ENCODE measurements at places on chromosomes 7 and 10.

DNA sequence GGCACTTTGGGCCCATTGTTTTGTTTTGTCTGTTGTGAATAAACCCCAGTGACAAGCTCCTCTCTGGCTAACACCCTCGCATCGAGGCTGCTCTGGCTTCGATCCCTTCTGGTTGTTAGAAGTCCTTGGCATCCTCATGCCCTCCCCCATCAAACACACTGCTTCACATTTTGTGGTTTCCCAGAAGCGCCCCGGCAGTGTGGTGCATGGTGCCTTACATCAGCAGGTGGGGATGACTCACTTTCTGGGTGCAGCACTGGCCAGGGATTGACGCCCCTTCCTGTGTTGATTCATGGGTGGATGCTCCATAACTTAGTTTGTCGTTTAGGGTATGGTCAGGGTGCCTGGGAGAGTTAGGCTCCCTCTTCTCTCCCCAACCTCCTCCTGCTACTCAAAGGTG lies 51.4 kb downstream of the PLPP4 start:
- H3K27me3 ChIP-seq = no peaks in the 10 kb centered on the region
- no peak overlapping the region for H3K27ac ChIP-seq
- peaks cover 17% of the 10 kb centered on the region for H3K4me1 ChIP-seq
- H3K36me3 ChIP-seq = no peaks in the 10 kb centered on the region
- no peak overlapping the region for H3K4me3 ChIP-seq

DNA sequence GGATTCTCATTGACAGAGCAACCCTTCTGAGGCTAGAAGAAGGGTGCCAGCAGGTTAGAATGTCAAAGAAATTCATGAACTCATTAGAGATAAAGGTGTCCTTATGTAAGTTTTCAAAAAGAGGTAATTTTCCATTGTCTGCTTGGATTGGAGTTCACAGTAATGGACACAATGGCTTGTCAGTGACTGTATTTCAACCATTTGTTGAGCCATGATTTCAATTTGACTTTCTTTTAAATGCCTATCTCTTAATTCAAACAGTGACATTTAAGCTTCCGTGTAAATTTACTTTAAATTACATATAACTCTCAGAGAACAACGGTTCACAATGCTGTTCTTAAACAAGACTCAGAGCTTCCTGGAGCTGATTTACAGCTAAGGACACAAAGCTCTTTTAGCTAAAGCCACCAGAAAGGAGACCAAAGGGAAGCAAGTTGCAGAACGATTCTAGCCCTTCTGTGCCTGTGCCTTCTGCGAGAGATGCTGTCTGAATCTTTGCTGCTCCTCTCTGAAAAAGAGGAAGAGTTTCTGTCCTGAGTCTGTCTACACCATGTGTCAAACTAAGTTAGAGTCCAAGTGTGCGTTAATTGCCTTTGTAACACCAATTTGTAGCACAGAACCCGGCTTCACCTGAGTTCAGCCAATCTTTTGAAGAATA lies 42.2 kb upstream of the PFKP start:
- no peak overlapping the region for H3K27ac ChIP-seq
- no peaks in the 10 kb centered on the region for H3K36me3 ChIP-seq
- no peak for DNase-seq
- H3K4me1 ChIP-seq = no peaks in the 10 kb centered on the region
- no peaks in the 10 kb centered on the region for H3K27me3 ChIP-seq

DNA sequence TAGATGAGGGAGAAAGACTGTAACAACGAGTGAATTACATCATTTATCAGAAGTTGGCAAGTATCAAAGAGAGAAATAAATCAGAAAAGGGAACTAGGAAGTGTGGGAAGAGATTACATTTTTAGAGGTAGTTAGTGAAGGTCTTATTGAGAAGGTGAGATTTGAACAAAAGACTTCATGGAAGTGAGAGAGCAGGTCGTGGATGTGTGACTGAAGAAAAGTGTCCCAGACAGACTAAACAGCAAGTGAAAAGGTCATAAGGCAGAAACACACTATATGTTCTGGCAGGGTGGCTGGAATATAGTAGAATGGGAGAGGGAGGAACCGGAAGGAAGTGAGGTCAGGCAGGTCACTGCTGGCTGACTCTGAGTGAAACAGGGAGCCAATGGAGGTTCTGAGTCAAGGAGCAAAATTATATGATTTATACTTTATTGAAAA lies 35.7 kb upstream of the RHOBTB1 start:
- H3K36me3 ChIP-seq = no peaks in the 10 kb centered on the region
- H3K4me1 ChIP-seq = no peaks in the 10 kb centered on the region
- no peak for DNase-seq
- H3K4me3 ChIP-seq = no peak overlapping the region

GRCh38 chr7:192701-193480 lies 520 bp downstream of the FAM20C start:
- H3K4me3 ChIP-seq = no peak overlapping the region
- no peaks in the 10 kb centered on the region for H3K27me3 ChIP-seq
- DNase-seq = no peak
- H3K27ac ChIP-seq = no peak overlapping the region
- no peaks in the 10 kb centered on the region for H3K36me3 ChIP-seq

GRCh38 chr7:9407816-9408215 lies 974.4 kb downstream of the NXPH1 start:
- H3K4me3 ChIP-seq = no peak overlapping the region
- no peak for DNase-seq
- no peak overlapping the region for H3K27ac ChIP-seq
- no peaks in the 10 kb centered on the region for H3K4me1 ChIP-seq
- no peaks in the 10 kb centered on the region for H3K36me3 ChIP-seq
- no peaks in the 10 kb centered on the region for H3K27me3 ChIP-seq

DNA sequence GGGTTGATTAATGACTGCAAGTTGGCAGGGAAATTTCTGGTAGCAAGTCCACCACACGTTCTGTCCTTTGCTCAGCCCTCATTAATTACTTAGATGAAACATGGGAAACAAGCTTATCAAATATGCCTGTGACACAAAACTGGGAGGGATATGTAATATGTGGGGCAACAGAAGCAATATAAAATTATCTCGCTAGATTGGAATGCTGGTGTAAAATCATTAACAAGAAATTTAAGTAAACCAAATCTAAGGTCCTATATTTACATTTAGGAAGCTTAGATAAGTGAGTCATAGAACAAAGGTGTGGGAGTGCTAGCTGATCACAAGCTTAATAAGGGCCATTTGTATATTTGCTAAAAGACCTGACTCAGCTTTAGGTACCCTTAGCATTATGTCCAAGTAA lies 23.5 kb downstream of the TRPV5 start:
- no peaks in the 10 kb centered on the region for H3K27me3 ChIP-seq
- H3K27ac ChIP-seq = no peak overlapping the region
- H3K4me1 ChIP-seq = no peaks in the 10 kb centered on the region
- H3K36me3 ChIP-seq = no peaks in the 10 kb centered on the region
- no peak overlapping the region for H3K4me3 ChIP-seq

DNA sequence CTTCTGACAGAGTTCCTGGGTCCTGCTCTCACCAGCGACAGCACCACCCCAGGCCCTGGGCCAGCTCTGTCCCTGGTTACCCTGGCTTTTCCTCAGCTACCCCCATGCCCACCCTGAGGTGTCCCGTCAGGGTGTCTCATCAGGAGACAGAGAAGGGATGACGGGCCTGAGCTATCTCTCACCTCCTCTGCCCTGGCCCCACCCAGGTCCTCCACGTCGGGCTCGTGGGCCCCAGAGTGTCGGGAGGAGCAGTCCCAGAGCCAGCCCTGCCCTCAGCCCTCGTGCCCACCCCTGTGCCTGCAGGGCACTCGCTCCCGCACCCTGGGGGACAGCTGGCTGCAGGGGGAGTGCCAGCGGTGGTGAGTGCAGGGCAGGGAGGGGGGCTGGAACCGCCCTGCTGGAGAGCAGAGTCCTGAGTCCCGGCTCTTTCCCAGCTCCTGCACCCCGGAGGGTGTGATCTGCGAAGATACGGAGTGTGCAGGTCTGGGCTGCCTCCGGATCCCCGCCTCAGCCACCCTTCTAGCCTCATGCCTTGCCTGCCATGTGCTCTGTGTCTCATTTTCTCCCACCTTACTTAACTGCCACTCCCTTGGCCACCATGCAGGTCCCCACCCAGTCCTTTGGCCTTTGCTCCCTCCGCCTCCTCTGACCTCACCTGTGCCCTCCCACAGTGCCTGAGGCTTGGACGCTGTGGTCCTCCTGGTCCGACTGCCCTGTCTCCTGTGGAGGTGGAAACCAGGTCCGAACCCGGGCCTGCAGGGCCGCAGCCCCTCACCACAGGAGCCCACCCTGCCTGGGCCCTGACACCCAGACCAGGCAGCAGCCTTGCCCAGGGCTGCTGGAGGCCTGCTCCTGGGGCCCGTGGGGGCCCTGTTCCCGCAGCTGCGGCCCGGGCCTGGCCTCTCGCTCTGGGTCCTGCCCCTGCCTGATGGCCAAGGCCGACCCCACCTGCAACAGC lies 16.7 kb upstream of the ZNF862 start:
- H3K27ac ChIP-seq = no peak overlapping the region
- no peak for DNase-seq
- no peak overlapping the region for H3K4me3 ChIP-seq
- H3K27me3 ChIP-seq = no peaks in the 10 kb centered on the region
- H3K36me3 ChIP-seq = no peaks in the 10 kb centered on the region

GRCh38 chr7:31935124-31936054 lies 134.8 kb downstream of the PDE1C start:
- H3K27ac ChIP-seq = no peak overlapping the region
- H3K4me1 ChIP-seq = no peaks in the 10 kb centered on the region
- no peak overlapping the region for H3K4me3 ChIP-seq
- H3K27me3 ChIP-seq = no peaks in the 10 kb centered on the region
- DNase-seq = no peak
- no peaks in the 10 kb centered on the region for H3K36me3 ChIP-seq

DNA sequence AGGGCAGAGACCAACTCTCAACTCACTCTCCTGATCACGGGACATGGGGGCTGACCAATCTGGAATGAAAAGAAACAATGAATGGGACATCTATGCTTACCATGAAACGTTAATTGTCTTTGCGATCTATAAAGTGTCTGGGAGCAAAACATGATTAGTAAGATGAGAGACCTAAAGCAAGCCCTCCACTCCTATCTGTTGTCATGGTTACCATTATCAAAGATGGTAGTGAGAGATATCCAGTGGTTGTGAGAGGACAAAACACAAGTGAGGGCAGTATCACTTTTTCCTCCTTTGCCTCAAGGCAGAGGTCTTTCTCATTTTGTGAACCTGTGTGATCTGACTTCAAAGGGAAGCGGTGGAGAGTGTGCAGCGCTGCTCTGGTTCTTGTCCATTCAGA lies 130.1 kb downstream of the LSM5 start:
- no peak overlapping the region for H3K4me3 ChIP-seq
- no peak overlapping the region for H3K27ac ChIP-seq
- H3K36me3 ChIP-seq = no peaks in the 10 kb centered on the region
- H3K4me1 ChIP-seq = no peaks in the 10 kb centered on the region
- peak; percentile 29 for DNase-seq
- no peaks in the 10 kb centered on the region for H3K27me3 ChIP-seq

- H3K27me3 ChIP-seq = no peaks in the 10 kb centered on the region
- no peak overlapping the region for H3K4me3 ChIP-seq
- H3K27ac ChIP-seq = no peak overlapping the region
- H3K36me3 ChIP-seq = no peaks in the 10 kb centered on the region
- no peak for DNase-seq
- no peaks in the 10 kb centered on the region for H3K4me1 ChIP-seq
Observed at GRCh38 chr7:134612197-134612596, 34.5 kb upstream of the BPGM start.

DNA sequence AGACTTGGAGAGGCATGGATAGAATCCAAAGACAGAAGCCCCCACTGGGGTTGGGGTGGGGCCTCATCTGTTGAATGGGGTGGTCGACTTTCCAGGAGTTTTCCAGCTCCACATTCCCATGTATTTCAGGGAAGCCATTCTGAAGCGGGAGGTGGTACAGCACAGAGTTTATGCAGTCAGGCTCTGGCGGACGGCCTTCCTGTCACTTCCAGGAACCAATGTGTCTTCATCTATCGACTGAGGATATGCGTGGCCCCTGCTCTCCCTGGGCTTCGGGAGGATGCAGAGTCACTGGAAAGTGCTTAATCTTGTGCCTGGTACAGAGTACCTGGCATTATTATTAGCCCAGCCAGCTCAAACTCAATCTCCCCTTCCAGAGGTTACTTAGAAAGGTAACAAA lies 26.3 kb downstream of the DOCK1 start:
- no peaks in the 10 kb centered on the region for H3K27me3 ChIP-seq
- no peaks in the 10 kb centered on the region for H3K4me1 ChIP-seq
- H3K27ac ChIP-seq = no peak overlapping the region
- no peak overlapping the region for H3K4me3 ChIP-seq
- no peak for DNase-seq

GRCh38 chr7:28488061-28488791 lies 75.9 kb downstream of the CREB5 start:
- H3K27ac ChIP-seq = no peak overlapping the region
- no peak overlapping the region for H3K4me3 ChIP-seq
- no peaks in the 10 kb centered on the region for H3K4me1 ChIP-seq
- H3K27me3 ChIP-seq = no peaks in the 10 kb centered on the region
- no peaks in the 10 kb centered on the region for H3K36me3 ChIP-seq
- no peak for DNase-seq

DNA sequence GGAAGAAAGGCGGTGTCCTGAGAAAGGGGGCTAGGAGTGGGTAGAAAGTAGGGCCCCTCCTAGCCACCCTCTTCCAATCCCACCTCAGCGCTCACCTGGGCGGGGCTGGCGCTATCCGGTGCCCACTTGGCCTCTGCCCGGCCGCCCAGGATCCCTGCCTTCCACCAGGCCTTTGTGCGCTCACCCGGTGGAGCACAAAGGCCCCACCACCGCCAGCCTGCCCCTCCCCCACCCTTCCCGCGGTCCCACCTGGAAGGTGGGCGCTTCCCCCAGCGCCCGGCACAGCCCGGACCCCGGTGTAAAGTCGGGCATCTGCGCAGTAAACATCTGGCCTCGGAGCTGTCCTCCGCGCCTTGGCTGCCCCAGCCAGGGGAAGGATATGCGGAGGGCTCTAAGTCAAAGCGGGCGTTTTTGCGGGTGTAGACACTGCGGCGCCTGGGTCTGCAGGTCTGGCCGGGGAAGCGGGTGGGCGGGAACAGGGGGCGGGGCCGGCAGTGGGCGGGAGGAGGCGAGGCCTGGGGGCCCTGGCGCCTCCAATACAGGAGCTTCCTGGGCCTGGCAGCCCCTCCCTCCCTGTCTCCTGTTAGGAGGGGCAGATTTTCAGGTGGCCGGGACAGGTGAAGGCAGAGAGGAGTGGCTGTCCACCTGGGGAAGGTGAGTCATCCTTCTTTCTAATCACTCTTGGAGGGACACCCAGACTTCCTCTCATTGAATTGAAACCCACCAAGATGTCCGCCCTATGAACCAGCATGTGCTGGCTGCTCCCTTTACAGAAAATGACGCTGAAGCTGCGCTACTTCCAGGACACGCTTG lies 49.3 kb downstream of the PNLIPRP2 start:
- DNase-seq = no peak
- H3K27ac ChIP-seq = no peak overlapping the region
- H3K27me3 ChIP-seq = no peaks in the 10 kb centered on the region
- H3K36me3 ChIP-seq = no peaks in the 10 kb centered on the region
- H3K4me3 ChIP-seq = no peak overlapping the region
